ENCODE measurements at places on chromosomes 13 and 19.

- DNase-seq, result peak; percentile 16
Observed at GRCh38 chr19:38433268-38433733, at the start of gene RYR1. TSS of gene RYR1 (plus strand) at chr19:38433691. CDS start at chr19:38433830, 139 bp downstream.

- DNase-seq, result no peak
Observed at GRCh38 chr19:27660428-27660827, 1552.5 kb downstream of the UQCRFS1 start.

DNA sequence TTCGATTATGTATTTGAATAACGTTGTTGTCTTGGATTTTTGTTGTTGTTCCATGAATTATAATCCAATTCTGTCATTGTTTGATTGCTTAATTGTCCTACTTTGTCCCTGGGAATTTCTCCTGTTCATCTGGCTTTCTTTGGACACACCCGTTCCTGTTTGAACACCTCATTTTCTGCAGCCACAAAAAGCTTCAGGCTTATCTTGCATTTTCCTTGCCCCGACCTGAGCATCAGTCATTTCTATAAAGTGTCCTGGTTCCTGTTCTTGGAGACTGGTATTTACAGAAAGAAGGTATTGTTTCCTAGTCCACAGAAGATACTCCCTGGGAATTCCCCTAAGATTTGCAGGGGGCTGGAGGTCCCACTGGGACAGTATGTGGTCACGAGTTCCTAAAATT is 731.8 kb upstream of the ARGLU1 start:
- DNase-seq, result no peak

DNA sequence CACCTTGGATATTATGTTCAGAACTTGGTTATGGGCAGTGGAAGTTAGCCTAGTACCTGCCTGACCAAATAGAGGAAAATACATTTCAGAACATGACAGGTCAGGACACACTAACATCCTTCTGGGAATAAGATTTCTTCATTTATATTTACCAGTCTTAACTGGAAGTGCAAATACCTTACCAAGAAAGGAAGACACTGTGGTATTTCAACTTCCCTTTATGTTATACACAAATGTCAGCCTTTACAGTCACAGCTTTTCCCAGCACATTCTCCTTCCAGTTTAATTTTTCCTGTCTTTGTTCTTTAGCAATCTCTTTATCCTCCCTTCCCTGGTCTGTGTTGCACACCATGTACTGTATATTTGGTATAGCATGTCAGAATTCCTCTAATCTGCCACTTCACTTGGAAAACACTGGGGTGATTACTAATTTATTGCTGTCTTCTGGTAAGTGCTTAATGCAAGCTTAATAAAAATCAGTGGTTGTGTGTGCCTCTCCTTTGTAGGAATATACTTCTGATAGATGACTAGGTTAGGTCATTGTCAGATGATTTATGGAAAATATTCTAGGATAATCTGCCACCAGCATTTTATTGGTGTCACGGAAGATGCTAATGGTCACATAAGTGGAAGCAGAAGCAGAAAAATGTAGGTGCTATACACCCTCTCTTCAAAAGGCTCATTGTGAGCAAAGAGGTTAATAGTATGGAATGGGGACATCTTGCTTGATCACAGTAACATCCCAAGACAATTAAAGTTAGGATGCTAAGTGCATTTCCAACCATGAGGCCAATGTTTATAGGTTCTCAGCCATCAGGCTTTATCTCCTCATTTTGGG is 124.3 kb upstream of the STARD13 start:
- DNase-seq, result no peak

DNA sequence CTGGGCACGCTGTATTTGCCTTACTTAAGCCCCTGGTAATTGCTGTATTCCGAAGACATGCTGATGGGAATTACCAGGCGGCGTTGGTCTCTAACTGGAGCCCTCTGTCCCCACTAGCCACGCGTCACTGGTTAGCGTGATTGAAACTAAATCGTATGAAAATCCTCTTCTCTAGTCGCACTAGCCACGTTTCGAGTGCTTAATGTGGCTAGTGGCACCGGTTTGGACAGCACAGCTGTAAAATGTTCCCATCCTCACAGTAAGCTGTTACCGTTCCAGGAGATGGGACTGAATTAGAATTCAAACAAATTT is 676 bp downstream of the BRCA2 start:
- DNase-seq, result no peak

GRCh38 chr13:50366488-50367174 is 351.4 kb downstream of the KCNRG start:
- no peak for DNase-seq

DNA sequence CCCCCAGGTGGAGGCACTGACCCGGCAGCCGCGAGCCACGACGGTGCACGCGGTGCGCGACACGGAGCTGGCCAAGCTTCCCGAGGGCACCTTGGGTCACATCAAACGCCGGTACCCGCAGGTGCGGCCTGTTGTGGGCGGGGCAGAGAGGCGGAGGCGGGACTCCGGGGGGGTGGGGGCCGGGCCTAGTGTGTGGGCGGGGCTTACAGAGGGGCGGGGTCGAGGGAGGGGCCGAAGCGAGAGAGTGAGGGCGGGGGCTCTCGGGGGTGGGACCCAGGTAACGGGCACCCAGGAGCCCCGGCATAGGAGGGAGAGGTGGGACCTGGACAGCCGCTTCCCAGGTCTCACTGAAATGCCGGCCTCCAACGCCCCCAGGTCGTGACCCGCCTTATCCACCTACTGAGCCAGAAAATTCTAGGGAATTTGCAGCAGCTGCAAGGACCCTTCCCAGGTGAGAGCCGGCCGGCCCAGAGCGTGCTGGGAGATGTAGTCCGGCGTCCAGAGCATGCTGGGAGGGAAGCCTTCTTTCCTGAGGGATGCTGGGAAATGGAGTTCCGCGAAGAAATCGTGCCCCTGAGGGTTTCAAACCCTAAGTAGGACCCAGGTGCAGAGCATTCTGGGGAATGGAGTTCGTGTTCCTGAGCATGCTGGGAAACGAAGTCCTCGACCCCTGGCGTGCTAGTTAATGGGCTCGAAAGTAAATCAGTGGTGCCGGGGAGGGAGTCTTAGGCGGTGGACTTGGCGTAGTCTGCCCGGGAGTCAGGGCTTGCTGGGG is 15.7 kb downstream of the PNPLA6 start:
- peak; percentile 22 for DNase-seq

DNA sequence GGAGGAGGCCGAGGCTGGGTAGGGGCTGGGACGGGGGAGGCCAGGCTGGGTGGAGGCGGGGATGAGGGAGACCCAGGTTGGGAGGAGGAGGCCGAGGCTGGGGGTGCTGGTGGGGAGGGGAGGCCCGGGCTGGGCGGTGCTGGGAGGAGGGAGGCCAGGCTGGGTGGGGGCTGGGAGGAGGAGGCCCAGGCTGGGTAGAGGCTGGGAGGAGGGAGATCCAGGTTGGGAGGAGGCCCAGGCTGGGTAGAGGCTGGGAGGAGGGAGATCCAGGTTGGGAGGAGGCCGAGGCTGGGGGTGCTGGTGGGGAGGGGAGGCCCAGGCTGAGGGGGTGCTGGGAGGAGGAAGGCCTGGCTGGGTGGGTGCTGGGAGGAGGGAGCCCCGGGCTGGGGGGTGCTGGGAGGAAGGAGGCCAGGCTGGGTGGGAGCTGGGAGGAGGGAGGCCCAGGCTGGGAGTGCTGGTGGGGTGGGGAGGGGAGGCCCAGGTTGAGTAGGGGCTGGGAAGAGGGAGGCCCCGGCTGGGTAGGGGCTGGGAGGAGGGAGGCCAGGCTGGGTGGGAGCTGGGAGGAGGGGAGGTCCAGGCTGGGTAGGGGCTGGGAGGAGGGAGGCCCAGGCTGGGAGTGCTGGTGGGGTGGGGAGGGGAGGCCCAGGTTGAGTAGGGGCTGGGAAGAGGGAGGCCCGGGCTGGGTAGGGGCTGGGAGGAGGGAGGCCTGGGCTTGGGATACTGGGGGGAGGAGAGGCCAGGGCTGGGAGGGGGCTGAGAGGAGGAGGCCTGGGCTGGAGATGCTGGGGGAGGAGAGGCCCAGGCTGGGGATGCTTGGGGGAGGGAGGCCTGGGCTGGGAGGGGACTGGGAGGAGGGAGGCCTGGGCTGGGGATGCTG is 10.7 kb downstream of the TPGS1 start:
- no peak for DNase-seq

DNA sequence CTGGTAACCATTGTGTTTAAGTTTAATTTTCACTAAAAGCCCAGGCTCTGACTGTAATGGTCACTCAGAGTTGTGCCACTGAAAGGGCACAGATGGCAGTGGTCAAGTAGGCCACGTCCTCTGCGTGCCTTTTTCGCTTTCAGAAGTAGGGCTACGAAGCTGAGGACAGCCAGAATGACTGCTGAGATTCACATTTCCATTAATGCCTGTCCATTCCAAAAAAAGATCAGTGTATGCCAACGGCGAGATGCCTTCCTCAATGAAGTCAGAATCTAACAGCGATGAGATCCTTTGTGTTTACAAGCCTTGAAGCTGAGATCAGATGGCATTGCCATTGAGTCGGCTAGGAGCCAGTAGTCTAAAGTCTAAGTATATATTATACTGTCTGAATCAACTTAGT is 311.3 kb downstream of the FGF14 start:
- DNase-seq, result no peak

- DNase-seq, result no peak
Observed at GRCh38 chr19:8196271-8196927, 12.8 kb upstream of the CERS4 start.

DNA sequence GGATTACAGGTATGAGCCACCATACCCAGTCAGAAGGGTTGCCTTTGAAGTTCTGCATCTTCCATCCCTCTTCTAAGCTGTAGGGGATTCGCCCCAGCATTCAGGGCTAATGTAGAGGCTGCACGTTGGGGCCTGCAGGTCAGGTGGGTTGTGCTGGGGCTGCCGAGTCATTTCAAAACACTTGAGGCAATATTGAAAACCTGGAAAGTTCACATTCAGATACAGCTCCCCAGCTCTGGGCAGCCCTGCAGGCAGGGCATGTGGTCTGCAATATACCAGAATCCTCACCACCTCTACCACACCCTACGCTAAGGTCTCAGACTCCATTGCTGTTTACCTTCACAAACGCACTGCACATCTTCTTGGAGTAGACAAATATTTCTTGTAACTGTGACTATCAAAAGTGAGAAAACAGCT is 24.6 kb downstream of the CCNE1 start:
- DNase-seq, result no peak

GRCh38 chr19:18464646-18465045 is 26.7 kb upstream of the ISYNA1 start:
- DNase-seq, result no peak

DNA sequence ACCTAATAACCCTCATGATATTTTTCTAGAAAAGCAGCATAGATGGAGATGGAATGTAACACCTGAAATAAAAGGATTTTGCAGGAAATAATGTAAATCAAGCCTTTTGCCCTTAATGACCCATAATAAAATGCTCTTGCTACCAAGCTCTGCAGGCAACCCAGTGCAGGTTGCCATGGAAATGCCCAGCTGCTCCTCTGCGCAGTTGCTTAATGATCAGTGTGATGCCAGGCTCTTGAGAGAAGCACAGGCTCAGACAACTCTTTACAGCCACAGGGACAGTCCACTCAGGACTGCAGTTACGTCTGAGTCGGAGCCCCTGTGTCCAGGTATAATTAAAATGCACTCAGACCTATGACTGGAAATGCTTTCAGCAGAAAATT is 165.5 kb downstream of the LACC1 start:
- DNase-seq, result no peak

- no peak for DNase-seq
Observed at GRCh38 chr13:112171570-112171965, 104.6 kb downstream of the SOX1 start.

- DNase-seq, result no peak
Observed at GRCh38 chr13:109704771-109705635, 81.4 kb downstream of the IRS2 start.

DNA sequence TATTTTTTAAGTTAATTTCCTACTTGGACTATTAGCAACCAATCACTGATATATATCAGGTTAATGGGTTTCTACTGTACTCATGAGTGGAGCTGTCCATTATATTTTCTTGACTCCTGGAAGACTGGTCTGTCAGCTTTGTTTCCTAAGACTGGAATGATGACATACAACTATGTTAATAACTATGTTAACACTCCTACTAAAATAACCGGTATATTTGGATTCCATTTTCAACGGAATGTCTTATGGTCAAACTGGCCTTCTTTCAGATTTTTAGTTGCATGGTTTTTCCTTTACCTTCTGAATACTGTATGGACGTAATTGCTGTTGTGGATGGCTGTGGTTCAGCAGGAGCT is 45.8 kb upstream of the GPI start:
- no peak for DNase-seq

DNA sequence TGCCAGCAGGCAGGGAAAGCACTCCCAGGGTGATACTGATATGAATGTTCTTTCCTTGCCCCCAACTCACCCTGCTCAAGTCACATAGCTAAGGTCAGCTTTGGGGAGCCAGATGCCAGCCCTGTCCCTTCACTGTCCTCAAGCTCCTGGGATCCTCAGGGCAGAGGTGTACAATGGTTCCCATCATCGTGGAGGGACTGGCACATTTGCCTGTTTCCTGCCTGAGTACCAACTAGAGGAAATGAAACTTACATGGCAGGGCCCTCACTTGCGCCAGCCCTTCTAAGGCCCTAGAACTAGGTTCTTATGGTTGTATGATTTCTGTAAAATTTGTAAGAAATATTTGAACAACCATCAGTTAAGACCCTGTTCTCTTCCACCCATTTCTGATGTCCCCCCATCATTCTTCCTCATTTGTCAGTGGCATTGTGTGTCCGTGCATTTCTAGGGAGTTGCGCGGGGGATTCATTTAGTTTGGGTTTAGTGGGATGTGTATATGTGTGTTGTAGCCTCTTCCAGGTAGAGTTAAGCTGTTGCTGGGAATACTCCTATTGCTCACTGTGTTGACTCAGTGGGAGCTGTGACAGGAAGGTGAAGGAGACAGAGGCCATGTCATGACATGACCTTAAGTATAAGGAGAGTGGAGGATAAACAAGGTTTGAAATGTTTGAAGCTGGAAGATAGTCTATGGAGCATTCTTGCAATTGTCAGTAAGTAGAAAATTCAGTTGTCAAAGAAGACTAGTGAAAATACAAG is 41.3 kb upstream of the RCBTB2 start:
- DNase-seq, result no peak

DNA sequence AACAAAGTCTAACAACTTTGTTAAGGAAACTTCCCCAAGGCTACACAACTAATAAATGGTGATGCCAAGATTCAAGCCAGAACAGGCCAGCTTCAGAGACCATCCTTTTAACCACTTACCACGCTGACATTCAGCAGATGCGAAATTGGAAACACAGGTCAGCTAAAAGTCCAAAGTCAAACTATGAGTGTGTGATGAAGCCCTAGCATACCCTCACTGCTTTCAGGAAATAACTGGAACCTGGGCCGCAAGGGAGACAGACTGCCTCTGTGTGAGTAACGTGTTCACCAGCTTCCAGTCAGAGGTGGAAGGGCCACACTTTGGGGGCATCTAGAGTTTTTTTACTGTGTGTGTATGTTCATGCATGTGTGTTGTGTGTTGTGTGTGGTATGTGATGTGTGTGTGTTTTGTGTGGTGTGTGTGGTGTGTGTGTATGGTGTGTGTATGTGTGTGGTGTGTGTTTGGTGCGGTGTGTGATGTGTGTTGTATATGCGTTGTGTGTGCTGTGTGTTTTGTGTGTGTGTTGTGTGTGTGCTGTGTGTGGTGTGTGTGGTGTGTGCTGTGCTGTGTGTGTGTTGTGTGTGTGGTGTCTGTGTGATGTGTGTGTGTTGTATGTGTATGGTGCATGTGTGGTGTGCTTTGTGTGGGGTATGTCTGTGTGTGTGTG is 12.5 kb upstream of the PDX1 start:
- DNase-seq, result no peak

GRCh38 chr13:94412870-94413597 is 66.4 kb downstream of the DCT start:
- no peak for DNase-seq
